T1000 (cell line): ENCODE measurements at places on chromosomes 11 and 22.

DNA sequence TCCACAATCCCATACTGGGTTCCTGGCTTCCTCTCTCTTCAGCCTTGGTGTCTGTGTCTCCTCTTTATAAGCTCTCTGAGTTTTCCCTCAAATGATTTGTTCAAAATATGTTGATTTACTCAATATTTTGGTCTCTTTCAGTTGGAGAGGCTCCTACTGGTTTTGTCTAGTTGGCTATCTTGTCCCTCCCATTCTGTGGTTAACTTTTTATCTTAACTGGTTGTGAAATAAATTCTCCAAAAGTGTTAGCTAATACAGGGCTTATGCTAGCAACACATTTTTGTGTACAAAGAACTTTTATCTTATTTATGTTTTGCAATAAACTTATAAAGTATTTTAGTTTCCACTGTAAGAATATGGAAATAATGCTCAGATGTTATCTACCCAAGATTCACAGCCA lies 200.9 kb downstream of the AASDHPPT start:
- DNase-seq: no peak

GRCh38 chr22:29635734-29636357 lies 32.4 kb downstream of the NF2 start:
- DNase-seq: no peak

- DNase-seq: no peak
Observed at GRCh38 chr11:96713301-96713700, 323.5 kb downstream of the JRKL start.

DNA sequence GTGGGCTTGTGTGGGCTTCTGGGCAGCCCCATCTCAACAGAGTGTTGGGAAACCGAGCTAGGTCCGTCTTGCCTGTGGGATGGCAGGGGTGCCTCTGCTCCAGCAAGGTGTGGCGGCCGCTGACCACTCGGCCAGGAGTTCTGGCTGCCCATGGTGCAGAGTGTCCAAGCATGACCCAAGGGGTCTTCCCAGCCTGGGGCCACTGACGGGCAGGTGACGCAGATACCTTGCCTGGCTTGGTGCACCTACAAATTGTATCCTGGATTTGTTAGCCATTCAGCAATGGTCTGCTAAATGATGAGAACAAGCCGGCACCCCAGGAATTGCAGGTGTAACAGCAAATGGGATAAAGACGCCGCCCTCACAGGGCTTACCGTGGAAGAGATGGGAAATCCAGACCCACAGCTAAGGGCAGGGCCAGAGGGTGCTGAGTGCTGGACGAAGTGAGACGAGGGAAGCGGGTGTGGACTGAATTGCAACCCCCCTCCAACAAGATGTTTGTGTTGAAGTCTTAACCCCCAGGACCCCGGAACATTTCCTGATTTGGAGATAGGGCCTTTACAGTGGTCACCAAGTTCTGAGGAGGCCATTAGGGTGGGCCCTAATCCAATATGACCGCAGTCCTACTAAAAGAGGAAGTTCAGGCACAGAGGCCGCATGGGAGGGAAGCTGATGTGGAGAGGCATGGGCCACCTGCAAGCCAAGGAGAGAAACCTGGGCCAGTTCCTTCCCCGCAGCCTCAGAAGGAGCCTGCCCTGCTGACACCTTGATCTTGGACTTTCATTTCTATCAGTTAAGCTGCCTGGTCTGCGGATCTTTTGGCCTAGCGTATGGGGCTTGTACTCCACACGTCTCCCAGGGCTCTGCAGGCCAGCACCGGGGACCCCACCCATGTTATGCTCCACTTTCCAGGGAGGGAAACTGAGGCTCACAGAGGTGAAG lies 45.2 kb upstream of the LINC01488 start:
- no peak for DNase-seq

DNA sequence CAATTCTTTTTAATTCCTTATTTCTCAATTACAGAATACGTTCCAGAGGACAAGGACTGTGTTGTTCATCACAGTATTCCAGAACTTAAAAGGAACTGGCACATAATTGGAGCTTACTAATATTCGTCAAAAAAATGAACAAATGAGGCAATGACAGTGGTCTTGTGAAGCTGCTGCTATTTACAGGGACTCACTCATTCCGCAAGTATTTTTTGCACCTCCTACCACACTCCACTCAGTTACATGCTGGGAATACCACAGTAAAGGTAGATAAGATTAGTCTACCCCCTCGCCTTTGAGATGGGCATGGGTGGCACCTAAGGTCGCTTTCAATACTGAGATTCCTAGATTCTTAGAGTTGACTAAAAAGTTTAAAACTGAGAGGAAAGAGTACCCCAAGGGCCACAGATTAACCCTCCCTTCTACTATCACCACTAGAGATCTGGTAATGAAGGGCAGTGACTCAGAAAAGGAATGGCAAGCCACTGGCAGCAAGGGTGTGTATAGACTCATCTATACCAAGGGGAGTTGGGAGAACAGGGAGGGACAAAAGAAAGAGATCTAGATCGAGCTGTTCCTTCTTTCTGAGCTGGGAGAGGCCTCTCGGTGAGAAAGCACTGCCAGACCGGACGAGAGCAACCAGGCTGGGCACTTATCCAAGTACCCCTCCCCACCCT lies 85.0 kb downstream of the RPL27A start:
- DNase-seq: no peak

- DNase-seq: no peak
Observed at GRCh38 chr11:47354913-47355282, 2.4 kb upstream of the MYBPC3 start.

DNA sequence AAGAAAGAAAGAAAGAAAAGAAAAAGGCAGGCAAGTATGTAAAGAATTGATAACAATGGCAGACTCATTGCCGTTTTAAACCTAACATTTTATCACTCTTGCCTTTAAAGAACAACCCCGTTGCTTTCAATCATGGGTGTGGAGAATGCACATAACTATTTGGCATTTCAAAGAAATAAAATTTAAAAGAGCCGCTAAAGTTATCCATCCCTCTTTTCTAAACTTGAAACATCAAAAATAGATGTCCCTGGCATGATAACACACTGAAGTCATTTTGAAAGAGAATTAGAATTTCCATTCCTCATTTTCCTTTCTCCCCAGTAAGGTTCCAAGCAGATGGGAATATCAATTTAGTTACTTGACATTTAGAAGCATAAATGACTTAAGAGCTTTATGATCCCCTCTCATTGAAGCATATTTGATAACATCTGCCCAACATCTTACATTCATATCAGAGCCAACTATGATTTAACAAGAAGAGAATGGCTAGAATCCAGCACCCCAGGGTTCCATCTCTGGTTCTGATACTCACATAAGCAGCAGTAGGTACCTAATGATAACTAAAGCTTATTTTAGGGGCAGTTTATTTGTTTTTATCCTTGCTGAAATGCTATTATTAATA lies 529.6 kb upstream of the LRRC4C start:
- DNase-seq: no peak

DNA sequence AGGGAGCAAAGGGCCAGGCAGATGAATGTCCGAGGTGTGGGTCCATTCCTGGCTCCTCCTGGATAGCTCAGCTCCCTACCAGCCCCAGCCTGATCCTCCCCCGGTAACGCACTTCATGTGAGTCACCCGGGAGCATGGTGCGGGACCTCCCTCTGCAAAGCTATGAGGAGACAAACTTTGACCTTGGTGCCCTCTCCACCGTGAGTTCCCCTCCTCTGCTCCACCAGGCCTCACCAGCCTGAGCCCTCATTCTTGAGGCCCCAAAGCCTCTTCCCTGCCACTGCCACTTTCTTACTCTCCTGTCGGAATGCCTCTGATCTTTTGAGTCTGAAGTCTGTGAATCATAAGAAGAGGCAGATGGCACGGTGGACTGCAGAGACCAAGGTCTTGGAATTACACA lies 37.4 kb upstream of the CD82 start:
- DNase-seq: no peak

DNA sequence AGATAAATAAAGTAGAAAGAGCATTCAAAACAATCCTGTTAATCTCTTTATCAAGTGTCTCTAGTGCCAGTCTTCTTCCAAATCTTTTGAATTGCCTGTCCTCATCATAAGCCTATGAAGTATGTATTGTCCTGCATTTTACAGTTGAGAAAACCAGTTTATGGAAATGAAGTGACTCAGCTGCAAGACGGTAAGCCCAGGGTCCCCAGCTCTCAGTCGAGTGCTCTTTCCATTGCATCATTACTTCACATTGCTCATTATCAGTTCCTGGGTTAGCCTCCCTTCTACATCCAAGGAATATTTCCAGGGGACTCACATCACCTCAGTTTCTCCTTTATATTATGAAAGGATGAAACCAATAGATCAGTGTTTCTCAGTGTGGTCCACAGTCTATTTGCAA lies 9.1 kb upstream of the P4HA3 start:
- DNase-seq: no peak

- DNase-seq: no peak
Observed at GRCh38 chr11:124123622-124124021, 8.4 kb downstream of the VWA5A start.

DNA sequence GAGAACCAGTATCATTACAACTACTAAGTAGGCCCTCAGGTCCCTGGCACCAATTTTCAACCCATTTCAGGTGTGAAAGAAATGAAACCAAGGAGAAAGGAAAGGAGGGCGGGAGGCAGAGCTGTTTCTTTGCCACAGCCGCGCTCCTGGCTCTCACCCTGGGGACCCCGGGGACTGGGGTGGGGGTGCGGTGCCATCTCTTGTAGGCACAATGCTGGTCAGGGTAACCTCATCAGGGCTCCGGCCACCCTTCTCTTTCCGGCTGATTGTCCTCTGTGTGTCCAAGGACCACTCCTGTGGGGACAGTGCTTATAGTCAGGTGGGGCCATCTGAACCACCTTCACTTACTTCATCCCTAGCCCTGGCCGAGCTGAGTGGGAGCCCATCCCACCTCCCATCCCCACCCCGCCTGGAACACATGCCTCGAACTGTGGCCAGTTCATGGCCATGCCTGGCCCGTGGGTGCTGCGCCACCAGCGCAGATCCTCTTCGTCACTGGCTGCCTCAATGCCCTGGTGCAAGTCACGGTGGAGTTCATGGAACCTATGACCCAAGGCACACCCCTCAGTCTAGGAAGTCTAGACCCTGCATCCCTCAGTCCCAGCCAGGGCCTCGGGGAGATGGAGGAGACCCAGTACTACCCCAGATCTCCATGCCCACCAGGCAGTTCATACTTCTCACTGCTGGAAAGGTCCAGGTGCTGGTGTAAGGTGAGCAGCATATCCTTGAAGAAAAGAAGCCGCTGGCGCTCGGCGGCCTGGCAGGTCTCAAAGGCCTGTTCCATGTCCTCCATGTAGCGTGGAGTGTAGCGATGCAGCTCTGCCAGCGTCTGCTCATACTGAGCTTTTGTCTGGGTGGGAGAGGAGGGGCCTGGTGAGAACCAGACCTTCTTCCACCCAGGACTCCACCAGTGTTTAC lies 2.3 kb upstream of the ARFGAP2 start:
- DNase-seq: no peak

GRCh38 chr11:35243774-35244173 lies 104.8 kb downstream of the CD44 start:
- no peak for DNase-seq

- DNase-seq: no peak
Observed at GRCh38 chr11:94526645-94527438, 14.6 kb downstream of the C11orf97 start.

- peak; percentile 13 for DNase-seq
Observed at GRCh38 chr11:35593143-35593542, 25.1 kb upstream of the FJX1 start.

- peak; percentile 29 for DNase-seq
Observed at GRCh38 chr11:93905384-93905783, 55.0 kb upstream of the VSTM5 start.

DNA sequence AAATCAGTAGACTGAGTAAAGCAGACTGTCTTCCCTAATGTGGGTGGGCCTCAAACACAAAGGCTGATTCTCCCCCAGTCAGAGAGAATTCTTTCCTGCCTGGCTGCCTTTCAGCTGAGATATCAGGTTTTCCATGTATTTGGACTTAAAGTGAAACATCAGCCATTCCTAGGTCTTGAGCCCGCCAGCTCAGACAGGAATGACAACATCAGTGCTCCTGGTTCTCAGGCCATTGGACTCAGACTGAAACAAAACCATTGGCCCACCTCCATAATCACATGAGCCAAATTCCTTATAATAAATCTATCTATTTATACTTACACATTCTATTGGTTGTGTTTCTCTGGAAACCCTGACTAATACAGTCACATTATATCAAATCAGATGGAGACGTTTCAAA lies 56.7 kb upstream of the CLPB start:
- no peak for DNase-seq

DNA sequence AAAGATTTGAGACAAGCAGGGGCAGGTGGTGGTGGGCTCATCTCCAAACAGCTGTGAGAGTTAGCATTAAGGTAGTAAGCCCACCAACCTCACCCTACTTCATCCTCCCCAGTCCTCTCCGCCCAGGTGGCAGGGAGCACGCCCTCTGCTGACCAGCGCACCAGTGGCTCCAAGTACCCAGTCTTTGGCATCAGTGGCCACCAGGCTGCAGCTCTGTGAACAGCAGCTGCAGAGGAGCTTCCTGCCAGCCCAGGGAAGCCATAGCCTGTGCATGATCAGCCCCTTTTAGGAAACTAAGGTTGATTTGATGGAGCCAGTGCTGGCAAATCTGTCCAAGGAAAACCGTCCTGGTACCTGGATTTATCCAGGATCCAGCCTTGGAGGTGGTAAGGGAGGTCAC lies 21.7 kb downstream of the CAVIN3 start:
- no peak for DNase-seq

GRCh38 chr11:17184882-17185587 lies 22.8 kb downstream of the PIK3C2A start:
- no peak for DNase-seq

GRCh38 chr11:1087279-1087960 lies 12.7 kb downstream of the MUC2 start:
- no peak for DNase-seq

DNA sequence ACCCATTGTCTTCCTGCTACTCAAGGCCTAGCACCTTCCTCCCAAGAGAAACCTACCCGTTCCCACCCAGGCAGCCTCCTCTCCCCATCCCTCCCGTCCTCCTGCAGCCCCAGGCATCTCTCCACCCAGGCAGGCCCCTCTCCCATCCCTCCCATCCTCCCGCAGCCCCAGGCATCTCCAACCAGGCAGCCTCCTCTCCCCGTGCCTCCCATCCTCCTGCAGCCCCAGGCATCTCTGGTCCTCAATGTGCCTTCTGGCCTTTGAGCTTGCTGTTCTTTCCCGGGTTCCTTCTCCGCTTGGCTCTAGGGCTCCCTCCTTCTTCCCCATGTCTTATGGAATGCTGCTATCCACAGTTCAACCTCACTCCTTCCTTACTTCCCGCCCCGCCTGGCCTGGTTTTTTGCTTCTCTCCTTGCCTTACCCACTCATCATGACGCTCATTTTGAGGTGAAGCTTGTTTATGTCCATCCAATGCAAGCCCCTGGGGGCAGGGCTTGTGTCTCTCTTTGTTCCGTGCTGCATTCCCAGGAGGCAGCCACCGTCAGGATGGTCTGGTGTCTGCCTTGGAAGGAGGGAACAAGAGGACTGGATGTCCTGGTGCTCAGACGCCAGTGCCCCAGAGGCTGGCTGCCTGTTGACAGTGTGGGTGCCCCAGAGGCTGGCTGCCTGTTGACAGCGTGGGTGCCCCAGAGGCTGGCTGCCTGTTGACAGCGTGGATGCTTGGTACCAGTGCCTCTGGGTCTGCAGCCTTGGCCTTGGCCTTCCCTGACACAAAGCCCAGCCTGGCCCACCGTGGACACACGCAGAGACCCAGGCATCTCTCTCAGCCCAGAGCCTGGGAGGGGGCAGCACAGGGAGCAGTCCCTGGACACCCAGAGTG lies 815.7 kb downstream of the BRD1 start:
- DNase-seq: no peak
